Ascending aorta (tissue), 2 donors: ENCODE measurements at places on chromosomes 1 and 21. TPM values are rescaled to one million over a fixed set of nuclear protein-coding genes. Genes with fewer than 3 reads are reported as not detected.

The AMY1A gene
- total RNA-seq, result not detected

The UMODL1 gene
- total RNA-seq, result not detected

GRCh38 chr1:43935711-43936427 is 2.3 kb downstream of the ARTN start:
- no peak overlapping the region for H3K27ac ChIP-seq
- H3K4me3 ChIP-seq, result peak overlapping the region; percentile 60
- no peak for DNase-seq
- H3K36me3 ChIP-seq, result no peaks in the 10 kb centered on the region

- no peaks in the 10 kb centered on the region for H3K36me3 ChIP-seq
- no peaks in the 10 kb centered on the region for H3K4me1 ChIP-seq
- no peak overlapping the region for H3K27ac ChIP-seq
- no peak for DNase-seq
- H3K27me3 ChIP-seq, result no peaks in the 10 kb centered on the region
These were observed 73.8 kb downstream of the RPE65 start for GRCh38 chr1:68375919-68376318.

DNA sequence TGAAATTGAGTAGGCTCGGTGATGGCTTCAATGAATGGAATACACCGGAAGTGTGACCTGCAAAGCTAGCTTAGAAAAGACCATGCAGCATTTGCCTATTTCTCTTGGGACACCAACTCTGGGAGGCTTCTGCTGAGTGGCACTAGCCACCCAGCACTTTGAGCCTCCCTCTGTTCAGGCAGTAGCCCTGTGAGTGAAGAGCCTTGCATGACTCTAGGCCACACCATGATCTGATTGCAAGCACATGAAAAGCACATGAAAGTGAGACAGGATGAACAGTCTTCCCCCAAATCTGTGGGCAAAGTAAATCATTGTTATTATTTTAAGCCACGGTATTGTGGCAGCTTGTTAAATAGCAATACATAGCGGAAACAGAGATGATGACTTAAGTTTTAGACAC is 2.8 kb downstream of the CD48 start:
- H3K27me3 ChIP-seq, result no peaks in the 10 kb centered on the region
- no peak overlapping the region for H3K4me3 ChIP-seq
- no peak overlapping the region for H3K27ac ChIP-seq
- no peaks in the 10 kb centered on the region for H3K4me1 ChIP-seq
- DNase-seq, result no peak
- H3K36me3 ChIP-seq, result no peaks in the 10 kb centered on the region

The PLPPR5 gene
- not detected for total RNA-seq

The IL23R gene
- total RNA-seq, result not detected

DNA sequence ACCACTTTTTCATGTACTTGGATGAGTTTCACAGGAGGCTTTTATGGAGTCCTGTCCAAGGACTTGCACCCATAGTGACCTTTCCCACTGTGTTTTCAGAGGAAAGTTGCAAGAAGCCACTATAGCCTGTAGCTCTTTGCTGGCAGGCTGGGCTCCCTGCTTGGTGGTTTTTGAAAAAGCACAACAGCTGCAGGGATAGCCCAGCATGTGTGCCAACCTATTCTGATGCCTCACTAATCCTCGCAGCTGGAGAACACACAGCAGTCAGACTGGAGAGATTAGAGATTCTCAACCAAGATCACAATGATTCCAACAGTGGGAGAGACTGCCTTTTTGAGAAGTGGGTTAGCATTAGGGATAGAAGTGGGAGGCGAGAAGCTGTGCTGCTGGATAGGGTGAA is 24.1 kb upstream of the ARHGEF11 start:
- H3K27me3 ChIP-seq, result no peaks in the 10 kb centered on the region
- no peak overlapping the region for H3K4me3 ChIP-seq
- H3K27ac ChIP-seq, result no peak overlapping the region
- no peaks in the 10 kb centered on the region for H3K4me1 ChIP-seq
- no peaks in the 10 kb centered on the region for H3K36me3 ChIP-seq

GRCh38 chr1:22001409-22001808 is at the start of gene CELA3A:
TSS of gene CELA3A (plus strand) at chr1:22001657. CDS start at chr1:22001675, 18 bp downstream.
- H3K4me3 ChIP-seq, result no peak within 1 kb of the TSS
- H3K36me3 ChIP-seq, result no peaks in the 10 kb centered on the region
- H3K4me1 ChIP-seq, result no peaks in the 10 kb centered on the region
- no peak for DNase-seq

DNA sequence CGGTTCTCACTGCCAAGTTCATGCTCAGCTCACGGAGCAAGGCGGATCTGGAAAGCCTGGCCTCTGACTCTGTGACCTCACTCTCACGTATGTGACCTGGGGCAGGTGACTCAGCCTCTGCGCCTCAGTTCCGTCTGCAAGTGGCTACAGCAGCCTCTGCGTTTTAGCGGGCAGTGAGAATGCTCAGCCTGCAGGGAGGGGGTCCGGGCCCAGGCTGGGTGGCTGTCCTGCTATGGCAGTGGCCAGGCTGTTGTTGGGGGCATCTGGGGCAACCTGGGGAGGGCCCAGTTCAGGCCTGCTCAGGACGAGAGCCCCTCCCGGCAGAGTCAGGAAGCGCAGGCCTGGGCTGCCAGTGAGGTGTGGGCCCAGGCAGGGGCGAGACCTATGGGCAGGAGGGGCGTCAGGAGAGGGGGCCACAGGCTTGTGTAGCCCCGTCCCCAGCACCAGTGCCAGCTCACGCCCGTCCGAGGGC is 27.9 kb downstream of the ARHGEF16 start:
- H3K27me3 ChIP-seq, result no peaks in the 10 kb centered on the region
- H3K27ac ChIP-seq, result no peak overlapping the region
- H3K4me3 ChIP-seq, result no peak overlapping the region
- H3K36me3 ChIP-seq, result no peaks in the 10 kb centered on the region
